ENCODE measurements at places on chromosomes 11 and 22.

GRCh38 chr11:62687508-62688396 is 1.6 kb downstream of the LRRN4CL start:
- no peak for DNase-seq

DNA sequence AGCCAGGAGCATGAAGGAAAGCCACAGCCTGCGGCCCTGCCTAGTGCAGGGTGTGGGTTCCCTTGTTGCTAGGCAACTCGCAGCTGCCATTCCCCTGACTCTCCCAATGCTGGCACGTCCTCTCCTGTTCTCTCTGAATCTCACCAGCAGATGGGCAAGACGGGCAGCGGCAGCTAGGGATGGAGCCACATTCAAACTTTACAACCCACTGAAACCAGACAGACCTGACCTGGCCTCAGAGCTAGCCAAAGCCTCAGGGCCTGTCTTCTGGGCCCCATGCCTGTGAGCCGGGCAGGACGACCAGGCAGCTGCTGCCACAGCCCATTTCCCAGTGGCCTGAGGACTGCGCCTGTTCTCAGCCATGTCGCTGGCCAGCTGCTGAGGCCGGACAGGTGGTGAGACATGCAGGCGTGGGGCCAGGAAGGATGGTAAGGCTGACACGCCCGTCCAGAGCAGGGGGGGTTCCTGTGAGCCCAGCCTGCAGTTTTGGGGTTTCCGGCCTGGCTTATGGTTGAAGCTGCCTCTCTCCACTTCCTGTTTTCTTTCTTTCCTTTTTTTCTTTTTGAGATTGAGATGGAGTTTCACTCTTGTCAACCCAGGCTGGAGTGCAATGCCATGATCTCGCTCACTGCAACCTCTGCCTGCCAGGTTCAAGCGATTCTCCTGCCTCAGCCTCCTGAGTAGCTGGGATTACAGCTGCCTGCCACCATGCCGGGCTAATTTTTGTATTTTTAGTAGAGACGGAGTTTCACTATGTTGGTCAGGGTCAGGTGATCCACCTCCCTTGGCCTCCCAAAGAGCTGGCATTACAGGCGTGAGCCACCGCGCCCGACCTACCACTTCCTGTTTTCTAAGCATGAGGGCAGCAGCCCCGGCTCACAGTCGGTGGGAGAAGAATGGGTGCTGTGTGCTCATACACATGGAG is 4.1 kb downstream of the SUN2 start:
- peak; percentile 54 for DNase-seq

- no peak for DNase-seq
Measured at GRCh38 chr11:2412323-2412722, 11.8 kb downstream of the TSSC4 start.

- no peak for DNase-seq
Measured at GRCh38 chr11:64342869-64343745, 3.1 kb downstream of the CCDC88B start.

- DNase-seq = no peak
Measured at GRCh38 chr22:45846952-45847351, 130.0 kb downstream of the WNT7B start.
